ENCODE measurements at places on chromosomes 7 and 10.

GRCh38 chr7:48976850-48977249 is 52.5 kb downstream of the CDC14C start:
- DNase-seq, result no peak

DNA sequence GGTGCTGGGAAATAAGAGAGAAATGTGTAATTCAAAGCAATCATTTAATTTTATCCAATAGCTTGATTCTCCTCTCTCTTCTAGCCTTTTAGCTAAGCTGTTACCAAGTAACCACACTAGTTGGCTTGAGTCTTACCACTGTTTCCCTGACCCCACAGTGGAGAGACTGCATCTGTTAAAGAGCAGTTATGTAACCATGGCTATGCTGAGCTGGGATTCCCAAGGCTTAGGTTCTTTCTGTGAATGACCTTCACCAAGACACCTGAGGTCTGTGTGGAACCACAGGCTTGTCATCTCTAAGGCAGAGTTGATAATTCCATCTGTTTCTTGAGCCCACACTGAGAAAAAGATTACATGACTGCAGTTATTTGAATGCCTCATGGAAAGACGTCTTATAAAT is 47.7 kb upstream of the ATRNL1 start:
- no peak for DNase-seq

GRCh38 chr7:149404396-149404795 is 56.5 kb downstream of the ZNF777 start:
- DNase-seq, result no peak

GRCh38 chr10:59537501-59537900 is 172.1 kb downstream of the SLC16A9 start:
- DNase-seq, result no peak

- DNase-seq, result no peak
Observed at GRCh38 chr7:101718363-101719122, 89.4 kb upstream of the MYL10 start.

- DNase-seq, result no peak
Observed at GRCh38 chr10:132386419-132386831, 10.6 kb upstream of the PWWP2B start.

Measured in right kidney (tissue), 9 donors.